NCI-H2107 (cell line): ENCODE measurements at places on chromosomes 2 and 18.

- no peak for DNase-seq
These were observed 105.9 kb upstream of the AQP4 start for GRCh38 chr18:26971409-26971808.

DNA sequence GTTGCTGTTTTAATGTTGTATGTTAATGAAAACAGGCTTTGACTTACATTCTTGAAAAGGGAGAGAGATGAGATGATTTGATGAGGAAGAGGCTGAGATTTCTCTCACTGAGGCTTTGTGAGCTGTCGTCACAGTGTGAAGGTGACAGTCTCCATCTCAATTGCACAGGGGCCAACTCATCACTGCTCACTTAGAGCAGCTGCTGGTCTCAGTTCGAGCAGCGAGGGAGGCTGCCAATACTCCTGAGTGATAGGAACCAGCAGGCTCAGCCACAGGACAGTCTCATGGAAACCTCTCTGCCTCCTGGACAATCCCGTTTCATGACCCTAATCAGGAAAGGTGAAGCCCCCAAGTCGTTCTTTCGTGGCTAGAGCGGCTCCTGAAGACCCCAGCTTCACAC is 170.7 kb upstream of the SOX11 start:
- DNase-seq, result no peak

DNA sequence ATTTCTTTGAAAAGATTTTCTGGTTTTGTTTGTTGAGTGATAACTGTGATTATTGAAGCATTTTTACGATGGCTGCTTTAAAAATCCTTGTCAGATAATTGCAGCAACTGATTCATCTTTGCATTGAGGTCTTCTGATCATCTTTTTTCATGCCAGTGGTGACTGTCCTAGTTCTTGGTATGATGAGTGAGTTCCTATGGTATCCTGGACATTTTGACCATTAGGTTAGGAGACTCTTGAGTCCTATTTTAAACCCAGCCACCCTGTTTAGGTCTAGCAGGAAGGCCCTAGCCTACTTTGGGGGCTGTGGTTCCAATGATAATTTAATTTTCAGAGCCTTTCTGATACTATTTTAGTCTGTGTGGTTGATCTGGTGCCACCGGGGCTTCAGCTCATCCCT is 72.7 kb upstream of the REV1 start:
- no peak for DNase-seq

- DNase-seq, result no peak
These were observed 55.8 kb downstream of the ASXL2 start for GRCh38 chr2:25822190-25823117.

- DNase-seq, result no peak
These were observed 14.2 kb upstream of the OXER1 start for GRCh38 chr2:42777883-42778805.

DNA sequence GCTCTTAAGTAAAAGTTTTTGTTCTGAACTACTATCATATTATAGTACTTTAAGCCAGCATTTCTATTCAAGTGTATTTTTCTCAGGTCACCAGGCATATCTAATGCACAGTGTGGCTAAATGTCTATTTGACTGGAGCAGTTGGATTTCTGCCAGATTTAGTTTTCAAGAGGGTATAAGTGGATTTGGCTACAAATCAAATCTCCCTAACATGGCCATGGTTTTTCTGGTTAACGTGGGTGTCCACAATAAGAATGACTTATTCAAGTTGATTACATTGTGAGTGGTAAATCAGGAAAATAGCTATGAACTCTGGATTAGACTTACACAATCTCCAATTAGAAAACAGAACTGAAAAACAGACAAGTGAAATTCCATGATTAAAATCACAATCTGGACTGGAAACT is 5.7 kb upstream of the CHN1 start:
- DNase-seq, result peak; percentile 62

- DNase-seq, result no peak
These were observed 88.5 kb downstream of the CDH2 start for GRCh38 chr18:28088477-28088876.
